ENCODE measurements at places on chromosomes 3 and 15.
A peak's percentile ranks its signal among the peaks of the same experiment; 100 is the strongest.

DNA sequence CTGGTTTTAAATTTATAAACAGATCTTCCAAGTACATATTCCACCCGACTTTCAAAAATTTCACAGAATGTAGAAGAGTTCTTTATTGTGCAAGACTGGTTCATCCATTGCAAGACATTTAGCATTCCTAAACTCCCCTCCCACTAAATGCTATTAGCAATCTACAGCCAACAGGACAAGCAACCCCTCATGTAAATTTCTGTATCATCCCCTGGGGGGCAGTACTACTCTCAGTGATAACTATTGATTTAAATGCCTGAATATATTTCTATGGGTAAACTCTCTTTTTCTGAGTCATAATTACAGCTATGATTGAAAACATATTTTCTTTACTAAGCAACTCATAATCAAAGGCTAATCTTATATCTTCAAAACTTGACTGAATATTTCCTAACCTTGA is 10.7 kb upstream of the SLC15A2 start:
- DNase-seq = no peak

DNA sequence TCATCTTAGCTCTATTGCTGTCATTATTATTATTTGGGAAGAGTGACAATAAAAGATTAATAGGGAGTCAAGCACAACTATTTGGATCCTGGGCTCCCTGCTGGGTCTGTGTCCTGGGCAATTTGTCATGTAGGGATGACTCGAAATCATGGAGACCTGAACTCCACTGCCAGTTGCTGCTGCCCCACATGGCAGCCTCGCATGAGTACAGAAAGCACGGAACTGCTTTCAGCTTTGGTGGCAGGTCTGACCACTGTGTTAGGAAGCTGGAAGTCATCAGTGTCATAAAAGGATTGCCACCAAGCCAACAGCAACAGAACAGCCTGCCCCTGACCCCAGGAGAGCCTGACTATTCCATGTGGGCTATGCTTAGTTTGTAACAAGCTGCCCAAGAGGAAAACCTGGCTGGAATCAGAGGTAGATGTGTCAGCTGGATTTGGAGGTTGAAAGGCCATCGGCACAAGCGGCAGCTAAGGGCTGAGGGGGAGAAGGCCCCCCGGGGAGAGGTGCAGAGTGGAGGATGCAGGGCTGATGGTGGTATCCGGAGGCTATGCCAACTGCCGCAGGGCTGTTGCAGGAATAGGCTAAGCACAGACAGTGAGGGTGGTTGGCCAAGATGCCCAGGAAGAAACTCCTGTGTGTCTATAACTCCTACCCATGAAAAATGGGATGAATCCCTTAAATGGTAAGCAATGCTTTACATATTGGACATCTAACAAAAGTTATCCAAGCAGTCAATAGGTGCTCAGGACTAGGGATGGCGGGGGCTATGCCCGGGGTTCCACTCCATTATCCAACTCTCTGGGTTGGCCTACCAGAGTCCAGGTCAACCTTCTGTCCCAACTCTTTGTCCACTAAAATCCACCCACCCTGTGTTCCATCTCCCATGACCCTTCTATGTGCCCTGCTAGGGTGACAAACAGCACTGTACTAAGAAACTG is 291.6 kb downstream of the ADAMTS17 start:
- DNase-seq = no peak

DNA sequence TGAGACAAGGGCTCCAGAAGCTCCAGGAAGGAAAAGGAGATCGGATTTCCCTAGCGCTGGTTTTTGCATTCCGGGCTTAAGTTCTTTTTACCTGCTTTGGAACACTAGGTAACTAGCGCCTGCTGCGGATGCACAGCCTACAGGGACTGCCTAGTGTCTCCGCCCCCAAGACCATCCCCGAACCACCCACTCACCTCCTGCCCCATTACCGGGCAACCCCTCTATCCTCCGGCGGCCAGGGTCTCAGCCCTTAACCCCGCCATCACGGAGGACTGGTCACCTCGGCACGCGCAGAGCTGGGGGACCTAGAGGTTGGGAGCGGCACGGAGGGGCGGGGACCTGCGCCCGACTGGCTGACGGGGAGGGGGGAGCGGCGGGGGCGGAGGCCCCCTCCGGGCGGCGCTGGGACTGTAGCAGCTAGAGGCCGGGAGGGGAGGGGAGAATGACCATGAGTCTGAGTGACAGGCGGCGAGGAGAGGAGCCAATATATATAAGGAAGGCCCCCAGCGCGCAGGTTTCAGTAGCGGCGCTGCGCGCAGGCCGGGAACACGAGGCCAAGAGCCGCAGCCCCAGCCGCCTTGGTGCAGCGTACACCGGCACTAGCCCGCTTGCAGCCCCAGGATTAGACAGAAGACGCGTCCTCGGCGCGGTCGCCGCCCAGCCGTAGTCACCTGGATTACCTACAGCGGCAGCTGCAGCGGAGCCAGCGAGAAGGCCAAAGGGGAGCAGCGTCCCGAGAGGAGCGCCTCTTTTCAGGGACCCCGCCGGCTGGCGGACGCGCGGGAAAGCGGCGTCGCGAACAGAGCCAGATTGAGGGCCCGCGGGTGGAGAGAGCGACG is at the start of gene DLL4:
Gene DLL4, plus strand, starts transcription at position 520 of the 839 bp plus-strand sequence. CDS start 329 bp downstream, outside the sequence.
- no peak for DNase-seq

DNA sequence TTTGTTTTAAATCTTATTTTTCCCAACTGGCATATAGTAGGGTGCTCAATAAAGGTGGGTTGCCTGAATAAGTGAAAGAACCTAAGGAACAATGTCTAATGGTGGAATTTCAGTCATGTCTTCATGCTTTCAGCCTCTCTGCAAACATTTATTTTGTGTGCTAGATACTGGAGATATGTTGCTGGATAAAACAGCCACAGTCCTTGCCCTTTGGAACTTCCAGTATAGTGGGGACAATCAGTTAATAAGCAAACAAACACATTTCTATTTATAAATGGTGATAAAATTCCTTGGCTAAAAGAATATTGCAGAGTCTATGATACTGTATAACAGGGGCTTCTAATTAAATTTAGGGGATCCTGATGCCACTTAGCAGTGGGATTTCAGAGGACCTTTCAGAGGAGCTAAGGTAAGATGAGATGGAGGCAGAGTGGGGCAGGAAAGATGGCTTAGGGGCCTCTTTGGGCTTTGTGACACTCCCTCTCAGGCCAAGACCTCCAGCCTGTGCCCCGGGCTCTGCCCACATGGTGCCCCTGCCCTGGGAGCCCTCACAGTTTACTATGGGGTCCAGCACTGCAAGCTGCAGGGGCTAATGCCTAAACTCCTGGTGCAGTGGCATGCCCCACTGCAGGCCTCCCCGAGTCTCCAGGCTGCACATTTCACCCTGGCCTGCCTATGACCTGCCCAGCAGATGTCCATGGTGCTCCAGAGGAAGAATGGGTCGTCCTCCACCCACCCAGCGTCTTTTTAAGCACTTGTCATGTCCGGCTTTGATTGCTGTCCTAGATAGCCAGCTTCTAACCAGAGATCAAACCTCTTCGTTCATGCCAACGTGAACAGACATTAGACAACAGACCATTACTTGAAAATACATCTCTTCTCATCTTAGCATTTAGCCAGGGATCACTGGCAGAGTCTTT is 61.6 kb upstream of the PRR23C start:
- no peak for DNase-seq

- no peak for DNase-seq
Measured at GRCh38 chr3:55523471-55523870, 36.4 kb upstream of the WNT5A start.

DNA sequence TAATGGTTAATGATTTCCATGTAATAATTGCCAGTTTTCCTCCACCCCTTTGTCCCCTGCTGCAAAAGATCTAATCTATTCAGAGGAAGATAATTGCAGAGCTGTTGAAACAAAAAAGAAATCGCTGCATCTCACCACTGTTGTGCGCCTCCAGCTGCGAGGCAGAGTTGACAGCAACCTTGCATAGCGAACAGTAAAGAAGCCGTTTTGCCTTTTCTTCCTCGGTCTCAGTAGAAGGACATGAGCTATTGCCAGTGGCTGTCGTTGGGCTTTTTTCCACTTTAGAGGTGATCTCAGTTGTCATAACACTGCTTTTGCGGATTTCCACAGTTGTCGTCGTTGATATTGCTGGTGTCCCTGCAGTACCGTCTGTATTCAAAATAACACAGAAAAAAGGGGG is 314.2 kb downstream of the ZNF385D start:
- no peak for DNase-seq

GRCh38 chr3:56725175-56725574 is 42.1 kb upstream of the TASOR start:
- peak; percentile 55 for DNase-seq
